Activated CD8-positive, alpha-beta memory T cell treated with anti-CD3 and anti-CD28 coated beads for 48 hours (primary cell): ENCODE measurements at places on chromosomes 13 and 19.

DNA sequence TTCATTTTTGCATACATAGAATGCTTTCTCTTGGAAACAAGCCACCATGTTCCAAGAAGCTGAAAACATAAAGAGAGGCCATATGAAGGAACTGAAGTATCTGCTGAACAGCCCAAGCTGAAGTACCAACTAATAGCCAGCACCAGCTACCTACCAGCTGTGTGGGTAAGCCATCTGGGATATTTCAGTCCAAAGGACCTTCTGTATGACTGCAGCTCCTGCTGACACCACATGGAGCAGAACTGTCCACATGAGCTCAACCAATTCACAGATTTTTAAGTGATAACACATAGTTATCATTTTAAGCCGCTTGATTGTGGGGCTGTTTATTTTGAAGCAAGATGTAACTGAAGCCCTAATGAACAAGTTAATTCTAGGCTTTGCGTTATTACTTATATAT is 621.1 kb upstream of the KLHL1 start:
- no peak for DNase-seq

DNA sequence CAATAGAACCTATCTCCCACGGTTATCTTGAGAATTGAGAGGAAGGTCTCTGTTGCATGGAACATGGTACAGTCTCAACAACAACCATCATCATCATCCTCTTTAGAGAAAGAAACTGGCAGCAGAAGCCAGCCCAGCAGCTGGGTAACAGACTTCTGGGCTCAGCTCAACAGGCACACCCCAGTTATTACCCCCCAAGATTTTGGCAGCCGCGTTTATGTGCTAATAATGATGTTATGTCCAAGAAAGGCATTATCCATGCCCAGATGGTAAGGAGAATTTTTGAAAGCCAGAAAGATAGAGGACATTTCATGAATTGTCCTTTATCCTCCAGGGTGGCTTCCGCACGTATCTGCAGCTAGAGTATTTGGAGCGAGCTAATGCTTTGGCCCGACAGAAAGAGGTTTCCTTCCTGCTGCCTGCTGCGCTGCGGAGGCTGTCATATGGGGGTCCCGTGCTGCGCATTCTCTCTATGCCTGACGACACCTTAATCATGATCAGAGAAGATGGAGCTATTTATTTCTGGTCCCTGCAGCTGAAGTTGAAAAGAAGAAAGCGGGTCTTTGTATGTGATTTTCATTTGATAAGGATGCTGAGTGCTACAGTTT is 89.9 kb downstream of the TEX26 start:
- no peak for DNase-seq

DNA sequence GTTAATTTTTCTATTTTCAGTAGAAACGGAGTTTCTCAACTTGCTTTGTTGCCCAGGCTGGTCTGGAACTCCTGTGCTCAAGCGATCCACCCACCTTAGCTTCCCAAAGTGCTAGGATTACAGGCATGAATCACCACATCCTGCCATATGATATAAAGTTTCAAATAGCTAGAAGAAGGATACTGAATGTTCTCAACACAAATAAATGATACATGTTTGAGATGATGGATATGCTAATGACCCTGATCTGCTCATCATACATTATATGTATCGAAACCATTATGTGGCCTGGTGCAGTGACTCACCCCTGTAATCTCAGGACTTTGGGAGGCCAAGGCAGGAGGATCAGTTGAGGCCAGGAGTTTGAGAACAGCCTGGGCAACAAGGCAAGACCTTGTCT is 11.5 kb downstream of the CIB3 start:
- DNase-seq: no peak

DNA sequence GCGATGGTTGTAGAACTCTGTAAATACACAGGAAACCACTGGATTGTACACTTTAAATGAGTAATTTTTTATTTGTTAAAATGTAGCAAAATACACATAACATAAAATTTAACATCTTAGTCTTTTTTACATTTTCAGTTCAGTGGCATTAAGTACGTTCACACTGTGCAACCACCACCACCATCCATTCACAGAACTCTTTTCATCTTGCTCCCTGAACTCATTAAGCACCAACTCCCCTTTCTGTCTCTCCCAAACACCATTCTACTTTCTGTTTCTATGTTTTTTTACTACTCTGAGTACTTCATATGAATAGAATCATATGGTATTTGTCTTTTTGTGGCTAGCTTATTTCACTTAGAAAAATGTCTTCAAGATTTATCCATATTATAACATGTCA is 2.7 kb upstream of the UBL3 start:
- DNase-seq: no peak

GRCh38 chr19:8664671-8665057 is 33.9 kb downstream of the ACTL9 start:
- DNase-seq: no peak

GRCh38 chr13:48233889-48234488 is 983 bp downstream of the ITM2B start:
- DNase-seq: no peak

DNA sequence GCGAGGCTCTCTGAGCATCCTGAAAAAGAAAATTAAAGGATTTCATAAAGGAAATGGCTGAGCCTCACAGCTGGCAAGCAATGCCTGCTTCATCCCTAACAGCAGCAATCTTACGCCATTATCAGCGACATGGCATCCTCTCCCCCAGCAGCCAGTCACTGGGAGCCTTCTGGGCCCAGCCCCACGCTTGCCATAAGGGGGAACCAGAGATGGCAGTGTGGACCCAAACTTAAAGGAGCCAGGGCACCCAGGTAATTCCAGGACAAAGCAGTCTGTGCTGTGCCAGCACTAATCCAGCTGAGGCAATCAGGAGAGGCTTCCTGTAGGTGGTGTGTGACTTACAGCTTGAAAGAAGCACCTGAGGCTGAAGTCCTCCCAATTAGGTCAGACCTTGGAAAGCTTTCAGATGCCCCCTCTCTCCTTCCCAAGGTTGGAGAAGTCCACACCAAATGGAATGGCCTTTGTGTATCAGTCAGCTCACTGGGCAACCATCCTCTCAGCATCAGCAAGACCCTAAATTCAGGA is 10.3 kb downstream of the VSTM2B start:
- DNase-seq: no peak

DNA sequence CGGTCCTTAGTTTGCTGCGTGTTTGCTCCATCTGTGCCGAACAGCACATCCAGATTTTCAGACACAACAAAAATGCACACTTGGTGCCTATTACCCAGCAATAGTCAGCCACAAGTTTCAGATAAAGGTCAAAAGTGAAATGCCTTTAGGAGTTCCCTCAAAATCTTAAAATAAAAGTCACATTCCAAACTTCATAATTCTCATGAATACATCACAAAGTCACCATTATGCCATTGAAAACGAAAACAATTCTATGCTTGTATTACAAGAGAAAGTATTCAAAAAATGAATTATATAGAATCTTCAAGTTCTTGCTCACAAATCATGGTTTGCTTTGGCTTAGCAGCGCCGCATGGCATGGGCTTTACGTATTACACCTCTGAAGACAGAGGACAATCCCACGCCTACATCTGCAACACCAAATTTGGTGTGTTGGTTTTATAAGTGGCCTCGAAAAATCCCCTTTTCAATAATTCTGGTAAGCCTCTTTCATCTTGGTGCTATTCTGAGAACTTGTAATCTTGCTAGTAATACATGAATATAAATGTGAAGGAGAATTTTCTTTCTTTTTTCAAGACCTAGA is 26.6 kb downstream of the COL4A1 start:
- DNase-seq: no peak

- DNase-seq: no peak
Observed at GRCh38 chr19:53545271-53546065, 7.5 kb downstream of the ZNF331 start.

DNA sequence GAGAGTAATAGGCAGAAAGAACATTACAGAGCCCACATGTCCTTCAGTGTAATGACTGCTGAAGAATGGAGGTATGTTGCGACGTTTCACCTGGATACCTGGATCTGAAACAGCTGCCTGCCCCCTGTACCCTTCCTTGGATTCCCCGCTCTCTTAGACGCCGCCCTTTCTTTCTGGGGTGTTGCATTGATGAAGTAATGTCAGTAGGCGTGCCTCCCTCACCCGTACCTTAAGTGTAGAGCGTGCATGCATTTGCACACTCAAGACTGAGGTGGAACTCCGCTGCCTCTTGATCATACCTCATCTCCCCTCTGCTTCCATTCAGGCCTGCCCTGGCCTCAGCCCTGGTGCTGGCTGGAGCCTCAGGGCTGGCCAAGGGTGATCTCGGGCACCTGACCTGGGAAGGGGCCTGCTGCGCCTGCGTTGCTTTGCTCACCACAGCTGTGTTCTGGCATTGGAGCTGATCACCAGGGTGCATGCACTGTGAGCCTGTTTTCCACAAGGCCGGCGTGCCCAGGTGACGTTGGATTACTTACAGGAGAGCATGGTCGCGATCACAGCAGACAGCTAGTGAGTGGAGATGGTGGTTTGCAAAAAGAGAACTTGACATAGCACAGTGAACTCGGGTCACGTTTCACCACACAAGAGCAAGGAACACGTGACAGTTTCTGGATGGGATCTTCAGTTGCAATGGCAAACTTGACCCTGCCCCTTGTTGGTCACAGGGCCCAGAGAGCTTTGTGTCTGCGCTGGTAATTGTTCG is 99.0 kb downstream of the ARHGEF7 start:
- DNase-seq: no peak

DNA sequence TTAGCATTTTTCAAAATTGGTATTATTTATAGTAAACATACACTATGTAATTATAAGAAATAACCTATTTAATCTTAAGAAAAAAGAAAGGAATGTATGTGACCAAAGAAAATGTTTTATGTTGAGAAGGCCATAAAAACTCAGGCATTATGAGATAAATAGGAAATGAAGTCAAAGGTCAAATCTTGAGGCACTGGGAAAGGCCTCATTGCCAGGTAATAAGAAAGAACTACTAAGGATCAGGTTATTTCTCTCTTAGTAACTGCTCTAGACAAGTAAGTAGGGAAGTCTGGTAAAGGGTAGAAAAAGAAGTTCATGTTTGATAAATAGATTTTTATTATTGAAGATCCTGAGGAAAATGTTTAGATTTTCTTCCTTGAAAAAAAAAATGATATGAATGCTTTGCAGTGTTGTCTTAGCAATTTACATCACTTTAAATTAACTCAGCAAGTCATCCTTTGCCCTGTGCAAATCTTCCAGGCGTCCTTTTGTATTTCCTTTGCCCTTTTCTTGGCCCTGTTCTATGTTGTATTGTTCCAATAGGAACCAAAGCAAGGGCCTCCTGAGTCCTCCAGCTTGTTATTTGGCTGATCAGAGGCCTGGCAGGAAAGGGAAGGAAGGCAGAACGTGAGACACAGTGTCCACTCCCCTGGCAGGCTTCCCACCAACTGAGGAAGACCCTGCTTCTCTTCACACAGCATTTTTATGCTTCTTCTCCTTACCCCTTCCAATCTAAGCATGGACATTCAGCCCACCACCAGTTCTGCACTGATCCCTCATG is 260.4 kb upstream of the MIR17HG start:
- no peak for DNase-seq

- no peak for DNase-seq
Observed at GRCh38 chr19:43807651-43808050, 5.4 kb upstream of the LYPD5 start.

GRCh38 chr19:926323-926588 is 421 bp downstream of the ARID3A start:
- DNase-seq: no peak

GRCh38 chr19:35294328-35294727 is 2.4 kb downstream of the MAG start:
- DNase-seq: no peak

DNA sequence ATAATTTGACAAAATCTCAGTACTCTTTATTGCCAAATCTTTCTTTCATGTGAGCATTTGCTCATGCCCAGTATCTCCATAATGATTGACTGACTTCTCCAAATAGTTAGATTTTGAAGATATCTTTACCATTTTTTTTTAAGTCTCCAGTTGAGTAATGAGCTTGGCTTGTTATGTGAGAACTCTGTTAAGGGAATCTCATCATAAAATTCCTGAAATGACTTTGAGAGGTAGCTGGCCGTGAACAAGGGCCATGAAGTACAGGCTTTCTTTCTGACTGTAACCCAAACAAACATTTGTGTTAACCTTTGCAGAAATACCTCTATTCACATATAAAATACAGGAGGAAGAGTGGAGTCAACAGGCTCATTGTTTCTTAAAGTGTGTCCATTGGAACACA is 449.7 kb downstream of the IRS2 start:
- no peak for DNase-seq

- DNase-seq: no peak
Observed at GRCh38 chr19:55362174-55362989, 678 bp downstream of the GARIN5B start.

GRCh38 chr19:19399733-19400433 is 5.6 kb upstream of the GATAD2A start:
- no peak for DNase-seq

GRCh38 chr13:94997126-94997525 is 284.8 kb upstream of the SOX21 start:
- DNase-seq: no peak

GRCh38 chr13:100214886-100215285 is 126.0 kb downstream of the PCCA start:
- no peak for DNase-seq

GRCh38 chr19:11902228-11902627 is 14.6 kb downstream of the ZNF69 start:
- DNase-seq: no peak

DNA sequence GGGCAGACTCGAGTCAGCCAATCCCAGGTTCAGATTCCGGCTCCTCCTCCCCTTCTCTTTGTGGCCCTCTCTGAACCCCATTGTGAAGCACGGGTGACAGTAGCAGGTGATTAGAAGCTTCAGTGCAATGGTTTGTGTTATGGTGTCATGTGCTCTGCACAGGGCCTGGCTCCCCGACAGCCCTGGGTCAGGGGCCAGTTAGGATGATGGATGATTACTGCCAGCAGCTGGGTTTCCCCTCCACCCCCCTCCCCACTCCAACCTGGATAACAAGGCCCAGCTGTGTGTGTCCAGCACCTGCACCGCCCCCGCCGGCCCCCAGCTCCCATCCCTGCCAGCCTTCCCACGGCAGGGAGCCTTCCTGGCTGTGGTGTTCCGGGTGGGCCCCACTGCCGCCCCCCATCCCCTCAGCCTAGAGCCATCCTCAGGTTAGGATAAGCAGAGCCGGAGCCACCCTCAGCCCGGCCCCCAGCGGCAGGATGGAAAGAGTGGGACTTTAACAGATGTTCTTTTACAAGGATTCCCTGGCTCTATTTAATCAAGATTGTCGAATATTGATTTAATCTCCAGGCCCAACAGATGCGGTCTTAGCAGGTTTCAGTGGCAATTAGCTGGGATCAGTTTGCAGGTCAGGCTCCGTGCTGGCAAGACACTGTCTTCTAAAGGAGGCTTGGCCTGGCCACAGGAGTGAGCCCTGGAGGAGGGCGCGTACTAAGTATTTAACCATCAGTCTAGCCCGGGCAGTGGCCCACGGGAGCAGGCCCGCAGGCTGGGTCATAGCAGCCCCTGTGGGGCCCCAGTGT is 156.2 kb downstream of the SIPA1L3 start:
- no peak for DNase-seq

GRCh38 chr13:48575031-48575430 is 42.2 kb upstream of the RCBTB2 start:
- no peak for DNase-seq

GRCh38 chr13:71634602-71635443 is 232.2 kb downstream of the DACH1 start:
- DNase-seq: no peak
